ENCODE measurements at places on chromosomes 1 and 21.

DNA sequence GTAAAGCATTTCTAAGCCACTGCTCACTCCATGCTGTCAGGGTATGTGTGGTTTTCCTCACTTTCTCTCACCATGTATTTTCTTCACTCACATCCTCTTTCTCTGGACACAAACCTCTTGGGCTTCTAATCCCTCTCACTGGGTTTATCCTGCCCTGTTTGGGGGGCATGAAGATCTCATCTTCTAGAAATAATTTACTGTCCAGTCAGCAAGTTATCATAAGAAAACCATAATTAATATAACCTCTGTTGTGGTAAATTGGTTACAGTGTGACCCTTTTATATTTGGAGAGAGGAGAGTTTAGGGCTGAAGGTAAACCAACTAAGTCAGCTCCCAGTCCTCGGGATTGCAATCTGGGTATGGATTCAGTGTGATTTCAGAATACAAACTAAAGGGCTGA, 213.8 kb upstream of the PROX1 start:
- DNase-seq, result no peak

GRCh38 chr1:180171691-180172090, 17.0 kb downstream of the QSOX1 start:
- no peak for DNase-seq

- peak; percentile 73 for DNase-seq
These were observed 101.2 kb downstream of the AKT3 start for GRCh38 chr1:243748706-243749283.

DNA sequence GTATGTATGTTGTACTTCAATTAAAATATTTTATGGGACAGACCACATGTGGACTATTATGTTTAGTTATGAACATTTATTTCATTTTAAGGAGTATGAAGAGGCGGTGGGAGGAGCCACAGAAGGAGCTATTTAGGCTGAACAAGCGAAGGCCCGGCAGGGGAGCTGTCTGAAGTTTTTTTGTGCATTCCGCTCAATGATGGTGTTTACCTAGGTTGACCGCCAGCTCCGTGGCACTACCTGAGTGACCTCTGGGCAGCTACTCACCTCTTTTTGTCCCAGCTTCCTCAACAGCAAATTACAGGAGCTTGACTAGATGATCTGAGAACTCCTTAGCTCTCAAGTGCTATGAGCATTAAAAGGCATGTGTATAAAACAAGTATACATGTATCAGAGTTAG, 32.7 kb upstream of the C1orf198 start:
- DNase-seq, result no peak

DNA sequence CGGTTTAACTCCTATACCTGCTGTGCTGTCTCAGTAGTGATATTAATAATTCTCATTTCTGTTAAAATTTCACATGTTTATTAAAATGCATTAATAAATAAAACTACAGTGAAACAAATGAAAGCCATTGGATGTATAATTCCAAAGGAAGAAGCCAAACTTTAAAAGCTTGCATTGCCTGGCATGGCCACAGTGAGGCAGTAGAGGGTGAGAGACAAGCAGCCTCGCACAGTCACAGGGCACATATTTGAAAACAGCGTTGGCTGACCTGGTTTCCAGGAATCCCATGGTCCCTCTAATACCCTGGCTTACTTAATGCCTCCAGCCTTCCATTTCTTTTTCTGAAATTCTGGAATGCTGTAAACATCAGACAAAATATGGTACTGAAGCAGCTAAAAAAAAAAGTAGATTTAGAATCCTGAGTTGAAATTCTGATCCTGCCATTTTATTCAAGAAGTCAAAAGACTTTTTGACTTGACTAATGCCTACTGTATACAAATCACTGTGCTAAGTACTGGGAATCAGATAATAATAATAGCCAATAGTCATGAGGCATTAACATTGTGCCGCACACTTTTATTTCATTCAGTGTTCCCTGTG, 6.7 kb upstream of the RNASEL start:
- peak; percentile 50 for DNase-seq

DNA sequence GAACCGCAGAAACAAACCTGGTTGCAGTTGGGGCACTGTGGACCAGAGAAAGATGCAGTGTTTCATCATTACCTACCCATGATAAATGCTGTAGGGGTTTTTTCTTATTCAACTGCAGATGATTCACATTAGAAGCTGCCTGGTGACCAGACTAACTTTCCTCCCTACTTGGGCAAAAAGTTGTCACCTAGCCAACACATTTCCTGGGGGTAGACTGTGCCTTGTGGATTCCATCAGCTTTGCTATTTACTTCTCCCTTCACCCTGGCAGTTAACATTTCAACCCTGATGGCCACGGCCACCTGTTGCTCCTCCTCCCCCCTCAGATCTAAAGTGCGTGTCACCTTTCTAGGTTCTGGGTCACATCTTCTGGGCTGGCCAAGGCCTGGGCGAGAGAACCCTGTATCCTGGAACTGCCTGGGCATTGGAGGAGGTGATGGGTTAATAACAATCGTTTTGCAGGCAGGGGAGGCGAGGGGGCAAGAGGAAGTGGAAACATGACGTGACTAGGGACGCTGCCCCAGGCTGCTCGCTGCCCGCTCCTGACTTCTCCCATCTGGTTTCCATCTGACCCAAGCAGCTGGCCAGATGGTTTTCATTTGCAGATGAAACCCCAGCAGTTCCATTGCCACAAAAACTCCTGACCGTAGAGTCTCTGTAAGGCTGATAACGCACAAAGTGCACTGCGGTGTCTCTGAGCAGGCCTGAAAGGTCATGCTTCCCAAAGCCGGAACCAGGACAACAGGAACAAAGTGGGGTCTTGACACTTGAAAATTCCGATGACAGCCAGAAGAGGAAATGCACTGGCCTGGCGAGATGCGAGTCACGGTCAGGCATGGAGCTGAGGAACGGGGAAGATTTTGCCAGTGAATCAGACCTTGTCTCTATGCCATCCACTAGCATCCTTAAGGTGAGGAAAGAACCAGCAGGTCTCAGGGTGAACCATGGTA, 36.6 kb downstream of the CAPZB start:
- peak; percentile 99 for DNase-seq

- DNase-seq, result no peak
These were observed 2.9 kb downstream of the CACHD1 start for GRCh38 chr1:64472805-64473204.

GRCh38 chr1:113809670-113810602, 2.3 kb downstream of the RSBN1 start:
- DNase-seq, result no peak

DNA sequence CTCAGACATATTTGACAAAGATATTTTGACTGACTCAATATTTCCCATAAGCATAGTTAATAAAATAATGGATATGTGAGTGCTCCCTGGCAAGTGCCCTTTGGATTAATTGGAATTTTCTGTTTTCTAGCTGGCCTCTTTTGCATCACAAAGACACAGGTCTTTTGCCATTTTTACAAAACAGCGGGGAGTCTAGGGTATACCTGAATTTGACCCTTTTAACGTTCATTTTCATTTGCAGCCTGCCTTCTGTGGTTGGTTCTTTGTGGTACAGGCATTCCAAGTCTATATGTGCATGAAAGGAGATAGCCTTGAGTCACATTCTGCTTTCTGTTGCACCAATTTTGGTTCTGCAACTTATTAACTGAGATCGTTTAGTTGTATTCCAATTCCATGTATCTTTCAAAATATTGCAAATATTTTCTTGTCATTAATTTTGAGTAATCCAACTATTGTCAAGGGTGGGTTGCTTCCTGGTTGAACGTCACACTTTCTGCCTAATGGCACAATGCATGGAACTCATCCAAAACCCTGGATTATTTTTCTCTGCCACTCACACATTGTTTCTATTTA, 171.7 kb downstream of the CRB1 start:
- DNase-seq, result no peak

DNA sequence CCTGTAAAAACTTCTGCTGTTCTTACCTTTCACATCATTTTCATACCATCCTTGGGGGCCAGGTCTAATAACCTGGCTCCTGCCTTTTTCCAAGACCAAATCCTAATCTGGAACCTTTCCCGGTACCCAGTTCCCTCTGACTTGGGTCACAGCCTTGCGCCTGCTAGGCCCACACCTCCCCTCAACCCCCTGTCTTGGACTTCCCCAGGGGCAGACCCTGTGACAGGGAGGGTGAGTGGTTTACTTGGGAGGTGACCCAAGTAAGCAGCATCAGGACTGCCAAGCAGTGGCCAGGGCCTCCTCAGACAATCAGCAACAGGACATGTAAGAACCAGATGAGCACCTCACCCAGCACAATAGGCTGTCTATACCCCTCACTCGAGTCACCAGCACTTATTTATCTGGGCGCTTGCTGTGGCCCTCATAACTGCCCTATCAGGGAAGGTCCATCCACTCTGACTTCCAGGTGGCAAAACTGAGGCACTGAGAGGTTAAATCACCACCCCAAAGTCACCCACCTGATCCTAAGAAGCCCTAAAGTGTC, 124.7 kb downstream of the MATN1 start:
- no peak for DNase-seq

DNA sequence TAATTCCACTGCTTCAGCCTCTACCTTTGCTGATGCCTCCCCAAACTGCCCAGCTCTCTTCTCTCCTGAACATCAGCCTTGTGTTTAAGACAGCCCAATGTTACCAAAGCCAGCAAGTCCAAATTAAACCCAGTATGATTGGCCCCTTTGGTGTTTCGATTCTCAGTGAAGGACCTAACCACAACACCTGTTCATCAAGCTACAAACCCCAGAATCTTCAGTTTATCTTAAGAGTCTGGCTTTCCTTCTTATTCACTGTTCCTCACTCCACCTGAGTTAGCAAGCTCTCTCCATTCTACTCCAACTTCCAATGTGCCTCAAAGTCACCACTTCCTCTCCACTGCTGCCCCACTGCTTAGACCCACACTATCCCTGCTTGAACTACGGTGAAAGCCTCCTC, 25.5 kb upstream of the ITPKB start:
- DNase-seq, result no peak

GRCh38 chr1:192939440-192939839, 119.7 kb downstream of the UCHL5 start:
- DNase-seq, result no peak

DNA sequence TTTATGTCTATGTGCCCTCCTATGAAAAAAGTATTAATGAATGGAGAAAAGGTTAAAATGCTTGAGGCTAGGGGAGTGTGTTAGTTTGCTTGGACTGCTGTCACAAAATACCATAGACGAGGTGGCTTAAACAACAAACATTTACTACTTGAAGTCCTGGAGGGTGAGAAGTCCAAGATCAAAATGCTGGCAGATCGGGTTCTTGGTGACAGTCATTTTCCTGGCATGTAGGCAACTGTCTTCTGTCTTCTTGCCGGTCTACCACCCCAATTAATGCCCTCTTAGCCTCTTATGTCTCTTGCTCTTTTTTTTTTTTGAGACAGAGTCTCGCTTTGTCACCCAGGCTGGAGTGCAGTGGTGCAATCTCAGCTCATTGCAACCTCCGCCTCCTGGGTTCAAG, 15.0 kb downstream of the ARID1A start:
- DNase-seq, result no peak

DNA sequence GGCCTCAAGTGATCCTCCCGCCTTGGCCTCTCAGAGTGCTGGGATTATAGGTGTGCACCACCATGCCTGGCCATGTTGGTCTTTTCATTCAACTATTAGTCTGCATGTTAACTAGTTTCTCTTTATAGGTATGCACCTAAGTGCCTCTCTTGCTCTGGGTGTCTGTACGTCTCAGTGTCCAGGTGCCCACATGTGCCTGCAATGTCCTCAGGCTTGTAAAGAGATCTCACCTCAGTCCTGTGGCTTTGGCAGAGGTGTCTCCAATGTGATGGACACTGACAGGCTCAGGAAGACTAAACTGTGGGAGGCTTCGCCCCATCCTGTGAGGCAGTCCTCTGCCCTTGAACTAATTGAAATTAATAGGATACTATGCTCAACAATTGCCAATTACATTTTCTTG, 526.3 kb downstream of the PTPRU start:
- DNase-seq, result no peak

DNA sequence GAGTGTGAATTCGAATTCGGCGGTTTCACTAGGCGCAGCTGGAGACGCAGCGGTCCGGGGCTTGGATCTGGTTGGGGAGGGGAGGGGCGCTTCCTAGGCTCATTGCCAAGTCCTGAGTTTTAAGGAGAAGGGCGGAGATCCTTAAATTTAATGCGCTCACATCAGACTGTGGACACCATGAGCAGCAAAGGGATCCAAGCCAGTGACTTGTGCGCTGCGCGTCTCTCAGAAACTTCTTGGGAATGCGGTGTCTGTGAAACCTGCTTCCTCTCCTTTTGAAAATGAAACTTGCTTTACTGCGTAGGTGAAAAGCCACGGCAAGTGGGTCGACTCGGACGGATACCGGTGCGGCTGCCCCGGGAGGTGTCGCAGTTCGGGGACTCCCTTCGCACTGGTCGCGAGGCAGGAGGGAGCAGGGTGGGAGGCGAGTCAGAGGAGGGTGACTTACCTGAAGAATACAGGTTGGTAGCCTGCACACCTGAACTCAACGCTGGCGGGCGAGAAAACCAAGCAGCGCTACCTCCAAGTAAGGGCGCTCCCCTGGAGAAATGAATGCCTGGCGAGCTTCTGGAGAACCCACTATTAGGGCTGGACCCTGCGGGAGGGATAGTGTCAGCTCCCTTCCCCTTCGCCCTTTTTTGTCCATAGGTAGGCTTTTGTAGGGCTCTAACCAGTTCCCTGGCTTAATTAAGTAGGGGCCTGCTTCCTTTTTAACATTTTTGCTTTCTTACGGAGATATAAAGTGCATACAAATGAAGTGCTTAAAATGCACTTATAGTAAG, 992 bp downstream of the TENT5C start:
- DNase-seq, result peak; percentile 4

DNA sequence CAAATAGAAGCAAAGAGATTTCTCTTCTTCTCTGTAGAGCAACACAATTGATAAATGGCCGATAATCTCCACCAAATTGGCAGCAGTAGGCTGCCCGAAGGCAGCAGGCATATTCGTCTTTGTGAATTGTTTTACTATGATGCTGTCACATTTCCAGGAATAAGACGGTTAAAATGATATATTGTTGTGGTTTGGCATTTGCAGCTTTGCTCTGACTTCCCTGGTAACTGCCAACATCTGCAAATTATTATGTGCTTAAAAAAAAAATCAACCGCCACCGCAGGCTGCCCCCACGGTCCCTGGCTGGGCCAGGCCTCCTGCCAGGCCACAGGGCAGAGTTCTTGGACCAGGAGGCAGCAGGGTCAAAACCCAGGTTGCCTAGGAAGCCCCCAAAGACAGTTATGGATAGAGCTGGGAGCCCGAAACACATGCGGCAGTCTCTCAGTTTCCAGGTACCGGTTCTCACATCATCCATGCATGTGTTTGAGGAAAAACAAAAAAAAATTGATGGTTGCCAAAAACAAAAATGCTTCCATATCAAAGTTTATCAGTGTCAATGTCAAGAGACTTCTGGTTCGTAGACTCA, 179.3 kb downstream of the ETS2 start:
- DNase-seq, result peak; percentile 92

DNA sequence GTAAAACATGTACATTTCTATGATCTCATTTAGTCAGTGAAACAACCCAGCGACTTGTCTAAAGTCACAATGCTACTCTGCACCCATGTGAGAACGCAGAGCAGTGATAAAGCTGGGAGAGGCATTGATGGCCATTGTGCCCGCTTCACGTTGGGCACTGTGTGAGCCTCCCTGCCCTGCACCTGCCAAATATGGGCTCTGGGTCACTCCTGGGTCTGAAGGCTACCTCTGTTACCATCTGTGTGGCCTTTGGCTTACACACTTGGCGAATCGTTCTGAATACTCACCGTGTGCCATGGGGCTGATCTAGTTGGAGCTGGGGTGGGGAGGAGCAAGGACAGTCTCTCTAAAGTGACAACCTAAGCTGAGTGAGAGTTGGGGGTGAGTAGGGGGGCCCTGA, 29.9 kb downstream of the PCSK9 start:
- DNase-seq, result no peak
